ENCODE measurements at places on chromosomes 6 and 20. TPM values are rescaled to one million over a fixed set of nuclear protein-coding genes. Genes with fewer than 3 reads are reported as not detected.

Gene TCF15
- 0.47 TPM for total RNA-seq

Gene C20orf144
- total RNA-seq: not detected

Gene THBD
- total RNA-seq: 0.94 TPM

Gene RIPOR2
- total RNA-seq: 17.8 TPM

Gene ALDH8A1
- total RNA-seq: 1.4 TPM

GRCh38 chr6:47631269-47631772, 67.1 kb upstream of the ADGRF4 start:
- DNase-seq: no peak

DNA sequence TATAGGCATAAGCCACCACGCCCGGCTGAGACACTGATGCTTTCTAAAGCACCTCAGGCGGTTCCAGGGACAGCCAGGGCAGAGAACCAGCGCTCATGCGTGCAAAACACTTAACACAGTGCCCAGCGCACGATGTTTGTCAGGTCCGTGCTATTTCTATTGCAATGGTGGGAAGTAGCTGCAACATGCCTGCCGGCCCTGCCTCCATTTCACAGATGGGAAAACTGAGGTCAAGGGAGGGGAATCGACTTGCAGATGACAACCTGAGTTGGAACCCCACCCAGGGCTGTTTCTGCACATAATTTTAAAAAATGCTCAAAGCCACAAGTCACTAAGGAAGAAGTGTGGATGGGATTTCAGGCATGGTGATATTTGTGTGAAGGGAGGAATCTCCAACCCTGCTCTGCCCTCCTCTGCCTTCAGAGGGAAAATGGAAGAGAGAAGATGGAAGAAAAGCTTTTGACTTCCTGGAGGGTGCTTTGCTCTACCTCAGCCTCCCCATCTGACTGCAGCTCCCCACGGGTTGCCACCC, 39.9 kb downstream of the KIAA1755 start:
- no peak for DNase-seq

DNA sequence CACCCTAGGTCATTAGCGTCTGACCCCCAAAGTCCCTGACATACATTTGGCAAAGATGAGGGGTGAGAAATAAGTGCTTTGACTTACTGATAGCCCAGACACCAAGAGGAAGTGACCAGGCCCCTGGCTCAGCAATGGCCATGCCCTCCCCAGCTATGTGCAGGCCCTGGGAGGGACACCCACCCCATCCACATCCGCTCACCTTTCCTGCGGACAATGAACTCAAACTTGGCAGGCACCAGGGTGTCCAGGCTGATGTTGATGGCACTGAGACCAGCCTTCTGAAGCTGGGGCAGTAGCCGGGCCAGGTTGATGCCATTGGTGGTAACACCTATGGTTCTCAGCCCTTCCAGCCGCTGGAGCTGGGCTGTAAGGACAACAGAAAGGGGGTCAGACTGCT, 18.4 kb downstream of the MOCS1 start:
- no peak for DNase-seq

- no peak for DNase-seq
Measured at GRCh38 chr20:64165866-64166600, 1.8 kb downstream of the MYT1 start.

GRCh38 chr6:14283600-14284235, 166.1 kb downstream of the CD83 start:
- no peak for DNase-seq

DNA sequence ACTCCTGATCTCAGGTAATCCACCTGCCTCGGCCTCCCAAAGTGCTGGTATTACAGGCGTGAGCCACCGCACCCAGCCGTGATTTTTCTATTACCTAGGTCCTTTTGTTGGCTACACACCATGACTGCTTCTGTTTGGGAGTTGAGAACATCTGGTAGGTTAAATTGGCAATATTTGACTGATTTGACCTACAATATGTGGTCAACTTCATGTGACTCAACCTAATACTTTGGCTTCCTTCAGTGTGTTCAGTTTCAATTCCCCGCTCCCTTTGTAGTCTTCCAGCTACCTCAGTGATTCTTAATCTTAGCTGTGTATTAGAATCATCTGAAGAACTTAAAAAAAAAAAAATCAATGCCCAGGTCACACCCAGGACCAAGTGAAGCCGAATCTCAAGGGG, 47.4 kb downstream of the MYB start:
- DNase-seq: no peak

- DNase-seq: no peak
Measured at GRCh38 chr6:68724060-68724459, 89.0 kb downstream of the ADGRB3 start.

DNA sequence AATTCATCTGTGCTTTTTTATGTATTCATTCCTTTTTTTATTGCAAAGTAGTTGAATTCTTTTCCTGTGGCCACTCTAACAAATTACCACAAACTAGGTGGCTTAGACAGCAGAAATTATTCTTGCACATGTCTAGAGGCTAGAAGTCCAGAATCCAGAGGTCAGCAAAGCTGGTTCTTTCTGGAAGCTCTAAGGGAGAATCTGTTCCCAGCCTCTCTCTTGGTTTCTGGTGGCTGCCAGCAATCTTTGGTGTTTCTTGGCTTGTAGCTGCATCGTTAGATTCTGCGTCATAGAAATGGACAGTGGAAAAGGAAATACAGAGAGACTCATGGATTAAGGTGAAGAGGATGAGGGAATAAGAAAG, 39.3 kb downstream of the GSTA2 start:
- no peak for DNase-seq

- no peak for DNase-seq
Measured at GRCh38 chr20:12047838-12048432, 130.2 kb downstream of the BTBD3 start.

- no peak for DNase-seq
Measured at GRCh38 chr20:38326309-38326708, 20.0 kb upstream of the LBP start.

GRCh38 chr6:80541181-80541580, 434.7 kb downstream of the BCKDHB start:
- no peak for DNase-seq

DNA sequence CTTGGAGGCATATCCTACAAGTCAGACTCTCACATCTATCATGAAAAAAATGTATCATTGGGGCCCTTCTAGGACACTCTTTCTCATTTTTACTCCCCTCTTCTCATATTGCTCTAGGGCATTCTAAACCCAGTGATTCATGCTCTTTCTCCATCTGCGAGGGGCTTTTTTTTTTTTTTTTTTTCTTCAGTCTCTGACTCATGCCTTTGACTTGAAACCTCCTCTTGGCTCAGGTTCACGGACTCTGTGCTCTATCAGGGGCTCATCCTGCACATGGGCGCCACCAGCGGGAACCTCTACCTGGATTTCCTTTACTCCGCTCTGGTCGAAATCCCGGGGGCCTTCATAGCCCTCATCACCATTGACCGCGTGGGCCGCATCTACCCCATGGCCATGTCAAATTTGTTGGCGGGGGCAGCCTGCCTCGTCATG, 17.8 kb downstream of the SLC22A1 start:
- DNase-seq: no peak

Measured in occipital lobe (tissue), 3 donors.